Chondrocyte (in vitro differentiated cells): ENCODE measurements at places on chromosomes 5 and 9. TPM values are rescaled to one million over a fixed set of nuclear protein-coding genes. Genes with fewer than 3 reads are reported as not detected.

GRCh38 chr5:127777957-127778356, 74.8 kb downstream of the CCDC192 start:
- no peaks in the 10 kb centered on the region for H3K27me3 ChIP-seq
- peaks cover 8% of the 10 kb centered on the region for H3K36me3 ChIP-seq
- no peak overlapping the region for H3K4me3 ChIP-seq
- DNase-seq: no peak
- no peak overlapping the region for H3K27ac ChIP-seq

GRCh38 chr5:63249960-63250359, 671.3 kb downstream of the LRRC70 start:
- H3K27ac ChIP-seq: no peak overlapping the region
- H3K36me3 ChIP-seq: no peaks in the 10 kb centered on the region
- H3K4me1 ChIP-seq: no peaks in the 10 kb centered on the region
- H3K27me3 ChIP-seq: peaks cover 3% of the 10 kb centered on the region

Gene OGN
- 27.4 to 72.6 TPM (median 30.3 TPM) in 3 replicates for total RNA-seq

GRCh38 chr5:156240414-156240813, 86.5 kb upstream of the SGCD start:
- DNase-seq: no peak
- H3K27me3 ChIP-seq: peaks cover 2% of the 10 kb centered on the region
- H3K27ac ChIP-seq: no peak overlapping the region
- no peak overlapping the region for H3K4me3 ChIP-seq
- H3K36me3 ChIP-seq: no peaks in the 10 kb centered on the region

DNA sequence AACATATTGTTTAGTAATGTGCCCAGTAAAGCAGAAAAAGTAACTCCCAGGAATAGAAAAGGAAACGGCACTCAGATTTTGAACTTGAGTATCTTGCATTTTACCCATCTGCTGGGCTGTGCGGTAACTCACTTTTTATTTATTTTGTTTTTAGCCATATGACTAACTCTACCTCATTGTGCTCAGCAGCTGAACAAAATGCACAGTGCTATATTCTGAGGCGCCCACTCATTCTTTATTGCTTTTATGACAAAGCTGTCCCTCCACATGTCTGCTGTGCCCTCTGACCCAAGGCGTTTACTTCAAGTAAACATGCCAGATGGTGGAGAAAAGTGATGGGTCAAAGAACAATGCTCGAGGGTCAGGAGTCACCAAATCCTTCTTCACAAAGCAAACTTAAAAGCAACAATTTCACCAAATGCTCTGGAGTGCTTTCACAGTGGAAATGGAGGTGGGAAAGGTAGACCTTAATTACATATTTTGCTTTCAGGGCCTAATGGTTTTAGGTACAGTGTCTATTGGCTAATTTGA, 215.2 kb upstream of the ELAVL2 start:
- H3K36me3 ChIP-seq: no peaks in the 10 kb centered on the region
- no peak for DNase-seq
- H3K4me3 ChIP-seq: no peak overlapping the region
- H3K4me1 ChIP-seq: no peaks in the 10 kb centered on the region
- no peak overlapping the region for H3K27ac ChIP-seq
- H3K27me3 ChIP-seq: no peaks in the 10 kb centered on the region

Gene NLN
- total RNA-seq: 36.4 to 44.0 TPM (median 38.6 TPM) in 3 replicates

- H3K27ac ChIP-seq: no peak overlapping the region
- H3K36me3 ChIP-seq: peaks cover 8% of the 10 kb centered on the region
- no peak overlapping the region for H3K4me3 ChIP-seq
- H3K4me1 ChIP-seq: peaks cover 15% of the 10 kb centered on the region
- peak; percentile 85 for DNase-seq
- no peaks in the 10 kb centered on the region for H3K27me3 ChIP-seq
Observed at GRCh38 chr5:138944527-138945322, 69.6 kb upstream of the LRRTM2 start.

- H3K27ac ChIP-seq: no peak overlapping the region
- H3K27me3 ChIP-seq: no peaks in the 10 kb centered on the region
- DNase-seq: no peak
- H3K4me1 ChIP-seq: peaks cover 18% of the 10 kb centered on the region
- H3K36me3 ChIP-seq: peaks cover 8% of the 10 kb centered on the region
Observed at GRCh38 chr9:108864446-108864845, 2.4 kb downstream of the ACTL7A start.

Gene PCDHGA9
- total RNA-seq: 0.97 to 3.6 TPM (median 1.4 TPM) in 3 replicates

Gene FAM120AOS
- 36.9 to 41.4 TPM (median 40.3 TPM) in 3 replicates for total RNA-seq

DNA sequence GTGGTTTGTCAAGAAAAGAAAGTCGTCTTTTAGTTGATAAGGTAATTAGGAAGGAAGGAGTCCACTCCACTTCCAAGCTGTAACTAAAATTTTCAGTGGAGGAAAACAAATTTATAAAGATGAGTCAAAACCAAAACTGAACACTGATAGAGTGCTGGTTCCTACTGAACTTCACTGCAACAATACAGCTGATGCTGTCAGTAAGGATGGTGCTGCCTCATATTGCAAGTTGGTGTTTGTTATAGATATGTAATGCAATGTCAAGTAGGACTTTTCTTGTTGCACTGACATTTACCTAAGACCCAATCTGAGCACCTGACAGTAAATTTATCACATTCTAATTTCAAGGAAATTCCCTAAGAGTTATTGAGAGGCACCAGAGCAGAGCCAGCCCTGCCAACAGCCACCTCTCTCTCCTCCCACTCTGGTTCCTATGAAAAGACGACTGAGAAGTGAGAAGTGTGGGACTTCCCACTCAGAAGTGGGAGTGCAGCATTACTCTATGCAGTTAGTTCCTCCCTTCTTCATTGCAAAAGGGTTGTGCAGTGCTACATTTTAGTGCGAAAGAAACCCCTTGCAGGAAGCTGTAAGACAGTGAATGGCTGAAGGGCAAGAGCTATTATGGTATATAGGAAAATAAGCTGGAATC, 350.8 kb downstream of the NFIB start:
- no peak overlapping the region for H3K27ac ChIP-seq
- H3K27me3 ChIP-seq: no peaks in the 10 kb centered on the region
- no peak overlapping the region for H3K4me3 ChIP-seq
- no peaks in the 10 kb centered on the region for H3K36me3 ChIP-seq

GRCh38 chr9:112744177-112744576, 6.4 kb upstream of the SNX30 start:
- no peaks in the 10 kb centered on the region for H3K36me3 ChIP-seq
- peaks cover 1% of the 10 kb centered on the region for H3K4me1 ChIP-seq
- no peak overlapping the region for H3K27ac ChIP-seq
- no peaks in the 10 kb centered on the region for H3K27me3 ChIP-seq

Gene C5orf58
- not detected in 3 replicates for total RNA-seq

DNA sequence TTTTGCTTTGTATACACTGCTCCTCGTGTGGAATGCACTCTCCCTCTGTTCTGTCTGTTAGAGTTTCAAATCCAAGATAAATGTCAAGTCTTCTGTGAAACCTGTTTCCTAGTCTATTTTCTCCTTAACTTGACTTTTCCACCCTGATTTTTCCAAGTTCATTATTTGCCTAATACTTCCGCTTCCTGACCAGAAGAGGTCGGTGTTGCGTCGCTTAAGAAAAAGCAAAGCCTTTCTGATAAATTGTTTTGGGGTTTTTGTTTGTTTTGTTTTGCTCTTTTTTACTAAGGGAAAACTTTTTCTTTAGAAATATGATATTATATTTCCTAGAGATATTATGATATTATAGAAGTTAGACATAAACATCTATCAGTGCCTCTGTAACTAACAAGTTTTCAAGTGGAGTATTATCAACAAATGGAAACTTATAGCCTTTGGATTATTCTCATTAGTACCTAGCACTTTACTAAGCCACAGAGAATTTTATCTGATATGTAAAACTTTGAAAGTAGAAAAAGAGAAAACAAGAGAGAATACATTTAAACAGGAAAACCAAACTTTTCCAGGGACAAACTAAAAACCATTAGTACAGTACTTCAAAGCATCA, 55.8 kb downstream of the PHAX start:
- H3K27me3 ChIP-seq: no peaks in the 10 kb centered on the region
- DNase-seq: no peak
- no peak overlapping the region for H3K4me3 ChIP-seq

DNA sequence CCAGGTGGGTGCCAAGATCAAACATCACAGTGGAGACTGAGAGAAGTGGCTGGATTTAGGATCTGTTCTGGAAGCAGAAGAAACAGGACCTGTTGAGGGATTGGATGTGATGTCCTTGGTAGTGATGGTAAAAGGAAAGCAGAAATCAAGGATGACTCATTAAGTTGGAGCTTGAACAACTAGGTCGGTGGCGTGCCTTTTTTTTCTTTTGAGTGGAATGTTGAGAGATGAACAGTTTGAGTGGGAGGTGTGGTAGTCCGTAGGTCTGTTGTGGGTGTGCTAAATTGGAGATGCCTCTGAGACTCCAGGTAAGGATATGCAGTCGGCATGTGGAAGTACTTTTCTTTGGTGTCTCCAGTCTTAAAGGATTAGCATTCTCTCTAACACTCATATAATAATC, 92.1 kb upstream of the IL12B start:
- H3K4me1 ChIP-seq: no peaks in the 10 kb centered on the region
- H3K4me3 ChIP-seq: no peak overlapping the region
- H3K27me3 ChIP-seq: peaks cover 27% of the 10 kb centered on the region
- DNase-seq: no peak

GRCh38 chr5:168417731-168418429, 68.4 kb upstream of the RARS1 start:
- H3K36me3 ChIP-seq: no peaks in the 10 kb centered on the region
- no peak overlapping the region for H3K4me3 ChIP-seq
- H3K4me1 ChIP-seq: peaks cover 9% of the 10 kb centered on the region
- peak overlapping the region; percentile 69 for H3K27ac ChIP-seq

Gene PCDHA4
- 7.1 to 11.1 TPM (median 8.3 TPM) in 3 replicates for total RNA-seq

GRCh38 chr5:126354012-126354857, 69.0 kb upstream of the GRAMD2B start:
- peaks cover 72% of the 10 kb centered on the region for H3K4me1 ChIP-seq
- no peaks in the 10 kb centered on the region for H3K36me3 ChIP-seq
- peak overlapping the region; percentile 96 for H3K27ac ChIP-seq
- H3K4me3 ChIP-seq: peak overlapping the region; percentile 65
- H3K27me3 ChIP-seq: no peaks in the 10 kb centered on the region
- no peak for DNase-seq

DNA sequence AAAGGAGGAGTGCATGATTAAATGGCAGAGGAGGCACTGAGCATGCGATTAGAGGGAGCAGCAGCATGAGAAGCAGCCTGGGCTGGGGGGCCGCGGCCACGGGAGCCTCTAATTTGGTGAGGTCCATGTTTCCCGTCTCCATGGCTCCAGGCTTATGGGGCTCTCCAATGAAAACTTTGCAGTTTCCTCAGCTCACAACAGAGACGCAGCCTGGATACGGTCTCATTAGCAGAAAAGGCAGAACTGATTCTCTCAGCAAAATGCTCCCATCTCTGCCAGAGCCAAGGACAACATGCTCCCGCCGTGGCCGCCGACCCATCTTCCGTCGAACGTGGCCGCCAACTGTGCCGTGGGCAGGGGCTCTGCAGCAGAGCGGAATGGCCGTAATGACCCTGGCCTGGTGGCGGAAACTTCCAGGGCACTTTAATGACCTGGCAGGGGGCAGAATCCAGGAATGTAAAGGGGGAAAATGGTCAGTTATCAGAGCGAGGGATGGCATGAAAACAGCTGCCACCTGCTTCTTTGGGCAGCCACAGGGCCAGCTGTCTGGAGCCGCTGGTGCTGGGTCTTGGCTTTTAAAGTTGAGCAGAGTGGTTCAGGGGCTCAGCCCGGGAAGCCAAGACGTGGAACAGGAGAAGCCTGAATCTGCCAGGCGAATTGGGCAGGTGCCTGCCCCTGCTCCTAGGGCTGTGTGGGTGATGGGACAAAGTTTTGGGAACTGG, 76.5 kb downstream of the COL5A1 start:
- H3K4me1 ChIP-seq: peaks cover 32% of the 10 kb centered on the region
- DNase-seq: no peak
- H3K36me3 ChIP-seq: peaks cover 51% of the 10 kb centered on the region
- H3K27me3 ChIP-seq: no peaks in the 10 kb centered on the region
- peak overlapping the region; percentile 76 for H3K27ac ChIP-seq
- H3K4me3 ChIP-seq: no peak overlapping the region

Gene SLC34A3
- not detected in 3 replicates for total RNA-seq

- peaks cover 2% of the 10 kb centered on the region for H3K36me3 ChIP-seq
- no peaks in the 10 kb centered on the region for H3K27me3 ChIP-seq
- peaks cover 38% of the 10 kb centered on the region for H3K4me1 ChIP-seq
Observed at GRCh38 chr5:145360936-145361335, 474.2 kb downstream of the PRELID2 start.

- peaks cover 36% of the 10 kb centered on the region for H3K4me1 ChIP-seq
- H3K36me3 ChIP-seq: no peaks in the 10 kb centered on the region
- no peak overlapping the region for H3K27ac ChIP-seq
- H3K27me3 ChIP-seq: no peaks in the 10 kb centered on the region
Observed at GRCh38 chr9:107647141-107647540, 157.6 kb upstream of the KLF4 start.

DNA sequence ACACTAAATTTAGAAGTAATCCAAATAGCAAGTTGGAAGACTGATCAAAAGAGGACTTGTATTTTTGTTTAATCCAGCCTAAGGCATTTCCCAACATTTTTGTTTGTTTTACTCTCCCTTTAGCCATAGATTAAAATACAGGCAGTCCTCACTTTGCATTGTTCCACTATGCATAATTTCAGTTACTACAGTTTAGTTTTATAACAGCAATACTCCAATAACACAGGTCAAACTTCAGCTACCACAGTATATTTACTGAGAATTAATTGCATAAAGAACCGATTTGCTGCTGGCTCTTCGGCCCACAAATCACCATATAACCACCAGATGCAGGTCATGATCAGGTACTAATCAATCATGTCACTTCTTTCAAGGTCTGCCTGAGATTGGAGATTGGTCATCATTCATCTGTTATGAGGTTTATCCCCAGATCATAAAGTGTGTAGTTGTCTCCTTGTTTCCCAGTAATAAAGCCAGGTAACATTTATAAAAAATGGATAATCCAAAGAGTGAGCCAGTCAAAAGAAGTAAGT, 12.1 kb downstream of the FTMT start:
- no peak for DNase-seq
- H3K4me3 ChIP-seq: no peak overlapping the region
- H3K4me1 ChIP-seq: no peaks in the 10 kb centered on the region
- no peak overlapping the region for H3K27ac ChIP-seq

- peaks cover 10% of the 10 kb centered on the region for H3K36me3 ChIP-seq
- H3K4me1 ChIP-seq: peaks cover 15% of the 10 kb centered on the region
- no peak for DNase-seq
- no peaks in the 10 kb centered on the region for H3K27me3 ChIP-seq
- no peak overlapping the region for H3K4me3 ChIP-seq
Observed at GRCh38 chr5:102932781-102933180, 177.7 kb downstream of the PAM start.

Gene ACTBL2
- 0.10 TPM in 1 of 3 replicates, not detected in the others for total RNA-seq

Gene KIF12
- 0.39 to 1.4 TPM (median 0.70 TPM) in 3 replicates for total RNA-seq
